Bronchial epithelial cell (primary cell): ENCODE measurements at places on chromosomes 12 and 14.

- no peak for DNase-seq
Measured at GRCh38 chr14:31208546-31209424, 1.2 kb upstream of the HECTD1 start.

DNA sequence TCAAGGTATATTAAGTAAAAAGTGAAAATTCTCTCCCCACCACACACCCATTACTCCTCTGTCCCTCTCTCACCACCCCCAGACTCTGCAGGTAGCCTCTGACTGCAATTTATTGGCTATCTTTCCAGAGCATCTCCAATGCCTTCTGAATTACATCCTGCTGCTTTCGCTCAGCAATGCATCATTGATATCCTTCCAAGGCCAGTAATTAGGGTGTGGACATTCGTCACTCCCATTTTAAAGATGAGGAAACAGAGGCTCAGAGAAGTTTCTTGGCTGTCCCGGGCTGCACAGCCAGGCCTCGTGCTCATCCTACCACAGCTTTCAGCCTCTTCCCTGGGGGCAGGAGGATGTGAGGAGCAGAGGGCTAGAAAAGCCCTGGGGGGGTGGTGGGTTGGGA, 23.6 kb upstream of the PGF start:
- no peak for DNase-seq

GRCh38 chr12:122155705-122156104, 18.3 kb downstream of the IL31 start:
- no peak for DNase-seq

- DNase-seq, result no peak
Measured at GRCh38 chr12:3605692-3606091, 114.7 kb downstream of the PRMT8 start.

DNA sequence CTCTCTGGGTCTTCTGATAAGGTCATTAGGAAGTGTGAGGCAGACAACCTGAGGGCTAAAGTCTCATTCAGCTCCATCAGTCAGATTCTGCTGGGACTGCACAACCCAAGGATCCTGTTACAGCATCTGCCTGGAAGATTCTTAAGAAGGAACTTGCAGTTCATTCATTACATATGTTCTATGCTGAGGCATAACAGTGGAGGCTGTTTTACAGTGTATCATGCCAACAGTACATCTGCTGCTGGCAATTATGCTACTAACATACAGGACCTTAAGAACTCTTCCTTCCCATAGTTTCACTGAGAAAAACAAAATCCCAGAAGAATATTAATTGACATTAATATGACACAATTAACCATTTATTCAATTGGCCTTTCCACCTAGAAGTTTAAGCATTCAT, 968.6 kb downstream of the DIO2 start:
- DNase-seq, result no peak

DNA sequence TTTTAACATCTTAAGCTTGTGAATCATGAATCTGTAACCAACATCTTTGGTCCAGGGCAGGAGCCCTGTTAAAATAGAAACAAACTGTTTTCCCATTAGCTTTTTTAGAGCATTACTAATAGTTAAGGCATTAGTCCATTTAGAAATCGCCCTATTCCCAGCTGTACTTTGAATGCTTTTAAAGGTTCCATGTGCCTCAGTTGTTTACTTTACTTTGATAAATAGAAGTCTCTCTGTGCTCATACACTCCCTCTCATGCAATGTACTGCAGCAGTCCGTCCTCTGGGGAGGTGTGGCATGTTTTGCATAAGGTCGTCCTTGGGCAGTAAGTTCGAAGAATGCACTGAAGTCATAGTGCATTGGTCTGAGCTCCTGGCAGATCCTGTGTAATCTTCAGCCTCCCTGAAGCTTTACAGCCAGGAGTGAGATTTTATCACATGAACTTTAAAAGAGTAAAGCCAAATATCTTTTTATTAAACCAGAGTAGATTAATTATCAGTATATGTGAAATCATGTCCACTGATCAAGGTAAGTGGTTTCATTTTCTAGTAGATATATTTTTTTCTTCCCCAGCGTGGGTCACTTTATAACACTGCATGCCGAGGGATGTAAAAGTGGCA, 134.7 kb downstream of the FGD4 start:
- DNase-seq, result peak; percentile 79

DNA sequence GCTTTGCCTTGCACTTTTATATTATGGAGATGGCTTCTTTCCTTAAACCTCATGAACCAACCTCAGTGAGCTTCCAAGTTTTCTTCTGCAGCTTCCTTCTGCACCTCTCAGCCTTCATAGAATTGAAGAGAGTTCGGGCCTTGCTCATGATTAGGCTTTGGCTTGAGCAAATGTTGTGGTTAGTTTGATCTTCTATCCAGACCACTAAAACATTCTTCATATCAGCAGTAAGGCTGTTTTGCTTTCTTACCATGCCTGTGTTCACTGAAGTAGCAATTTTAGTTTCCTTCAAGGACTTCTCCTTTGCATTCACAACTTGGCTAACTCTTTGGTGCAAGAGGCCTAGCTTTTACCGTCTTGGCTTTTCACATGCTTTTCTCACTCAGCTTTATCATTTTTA, 125.4 kb downstream of the SNAPC1 start:
- DNase-seq, result no peak

DNA sequence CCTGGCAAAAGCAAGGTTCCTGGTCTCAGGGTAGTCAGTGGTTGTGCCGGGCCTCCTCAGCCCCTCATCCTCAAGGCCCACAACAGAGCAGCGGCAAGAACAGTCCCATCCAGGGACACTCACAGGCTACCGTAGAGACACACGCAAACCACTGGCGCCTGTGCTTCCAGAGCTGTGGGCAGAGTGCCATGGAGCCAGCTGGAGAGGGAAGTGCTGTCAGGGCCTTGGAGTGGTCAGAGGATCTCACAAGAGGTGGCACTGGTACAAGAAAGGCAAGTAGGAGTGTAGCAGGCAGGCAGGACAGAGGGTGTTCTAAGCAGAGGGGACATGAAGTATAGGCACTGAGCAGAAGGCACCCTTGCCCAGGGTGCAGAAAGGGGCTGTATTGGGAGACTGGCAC, 34.6 kb downstream of the ANKRD9 start:
- DNase-seq, result no peak

DNA sequence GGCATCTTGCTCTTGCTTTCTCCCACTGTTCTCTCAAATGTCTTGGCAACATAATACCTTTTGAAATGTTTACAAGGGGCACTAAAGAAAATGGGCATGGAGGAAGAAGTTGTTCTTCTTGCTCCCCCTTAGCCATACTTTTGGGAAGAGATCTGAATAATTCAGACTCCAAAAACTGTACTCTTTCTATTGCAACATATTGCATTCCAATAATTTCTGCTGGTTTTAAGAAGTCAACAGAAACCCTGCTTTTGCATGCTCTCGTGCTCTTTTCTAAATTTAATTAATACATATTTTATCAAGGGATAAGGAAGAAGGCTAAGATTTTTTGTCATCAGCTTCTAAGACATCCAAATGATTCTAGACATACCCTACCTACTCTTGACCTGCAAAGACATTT, 409.9 kb upstream of the SOX5 start:
- no peak for DNase-seq

- DNase-seq, result peak; percentile 75
Measured at GRCh38 chr14:63051301-63051700, 6.0 kb upstream of the KCNH5 start.

GRCh38 chr14:45785240-45785639, 532.2 kb upstream of the MIS18BP1 start:
- peak; percentile 97 for DNase-seq

DNA sequence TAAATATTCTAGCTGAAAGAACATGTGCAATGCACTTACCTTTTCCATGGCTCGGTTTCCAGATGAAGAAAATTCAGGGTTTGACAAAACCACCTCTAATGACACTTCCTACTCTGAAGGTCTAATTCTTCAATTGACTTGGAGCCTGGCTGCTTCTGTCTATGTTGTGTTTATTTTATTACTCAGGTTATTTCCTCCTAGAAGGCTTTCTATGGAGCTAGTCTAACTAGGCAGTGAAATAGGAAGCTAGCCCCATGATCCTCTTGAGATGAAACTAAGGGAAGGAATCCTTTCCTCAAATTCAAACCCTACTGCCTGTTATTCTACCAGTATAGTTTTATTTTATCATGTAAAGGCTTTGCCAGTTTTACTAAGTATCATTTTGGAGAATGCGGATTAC, 20.9 kb upstream of the IFNG-AS1 start:
- peak; percentile 20 for DNase-seq

GRCh38 chr12:55681142-55682077, 26.3 kb downstream of the ITGA7 start:
- peak; percentile 57 for DNase-seq

- peak; percentile 80 for DNase-seq
Measured at GRCh38 chr12:38921025-38921677, 15.8 kb upstream of the CPNE8 start.

DNA sequence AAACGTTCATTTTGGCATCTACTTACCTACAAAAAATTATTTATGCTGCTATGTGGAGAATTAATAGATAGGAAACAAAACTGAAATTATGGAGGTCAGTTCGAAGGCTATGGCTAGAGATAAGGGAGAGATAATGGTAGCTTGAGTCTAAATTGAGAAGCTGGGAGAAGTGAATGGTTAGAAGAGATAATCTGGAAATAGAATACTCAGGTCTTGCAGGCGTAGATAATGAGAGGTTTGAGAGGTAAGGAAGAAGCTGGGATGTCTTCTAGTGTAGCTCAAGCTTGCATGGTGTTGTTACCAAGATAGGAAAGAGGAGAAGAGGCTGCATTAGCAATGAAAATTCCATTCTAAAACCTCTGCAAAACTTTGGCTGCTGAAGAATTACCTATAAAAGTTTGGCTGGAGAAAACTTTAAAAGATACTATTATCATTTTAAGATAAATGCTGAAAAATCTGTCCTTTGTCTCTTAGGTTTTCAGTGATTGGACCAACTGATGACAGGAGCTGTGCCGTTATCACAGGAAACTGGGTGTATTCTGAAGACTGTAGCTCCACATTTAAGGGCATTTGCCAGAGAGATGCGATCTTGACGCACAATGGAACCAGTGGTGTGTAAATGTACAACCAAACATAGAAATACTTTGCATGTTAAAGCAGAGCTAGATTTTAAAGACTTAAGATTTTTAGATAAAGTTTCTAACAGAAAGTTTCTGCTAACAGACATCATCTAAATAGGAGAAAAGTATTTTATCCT, 14.1 kb downstream of the KLRF2 start:
- no peak for DNase-seq

- peak; percentile 63 for DNase-seq
Measured at GRCh38 chr14:92316937-92317336, 6.0 kb upstream of the SLC24A4 start.

DNA sequence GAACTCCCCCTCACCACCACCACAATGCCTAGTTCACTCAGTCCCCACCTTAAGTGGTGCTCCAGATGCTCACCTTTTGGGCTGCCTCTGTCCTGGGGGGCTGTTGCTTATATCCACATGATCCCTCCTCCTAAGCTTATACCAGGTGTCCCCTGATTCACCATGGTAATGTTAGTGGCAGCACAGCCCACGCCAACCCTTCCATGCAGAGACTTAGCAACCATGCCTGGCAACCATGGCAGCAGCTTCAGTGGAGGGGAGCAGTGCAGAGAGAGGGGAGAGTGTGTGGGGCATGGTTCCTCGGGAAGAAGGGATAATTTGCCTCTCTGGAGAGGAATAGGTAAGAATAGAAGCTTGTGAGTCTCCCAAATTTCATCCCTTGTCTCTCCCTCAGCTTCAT, 1.2 kb upstream of the DDN start:
- no peak for DNase-seq

GRCh38 chr12:113405694-113406093, 2.0 kb upstream of the SDS start:
- no peak for DNase-seq

DNA sequence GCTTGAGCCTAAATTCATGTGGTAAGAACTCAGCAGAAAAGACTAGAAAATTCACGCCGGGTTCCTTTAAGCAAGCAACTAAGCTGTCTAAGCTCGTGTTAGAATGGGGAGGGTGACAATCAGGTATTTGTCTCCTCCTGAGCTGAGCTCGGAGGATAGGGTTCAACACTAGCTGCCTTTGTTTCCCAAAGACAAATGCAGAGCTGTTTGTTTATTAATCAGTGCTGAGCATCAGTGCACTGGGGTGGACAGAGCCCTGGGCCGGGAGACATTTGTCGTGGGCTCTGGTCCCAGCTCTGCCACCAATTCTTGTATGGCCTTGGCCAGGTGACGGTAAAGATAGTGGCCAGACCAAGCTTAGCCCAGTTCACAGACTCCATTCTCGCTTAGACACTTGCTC, 43.7 kb downstream of the DEGS2 start:
- DNase-seq, result no peak

DNA sequence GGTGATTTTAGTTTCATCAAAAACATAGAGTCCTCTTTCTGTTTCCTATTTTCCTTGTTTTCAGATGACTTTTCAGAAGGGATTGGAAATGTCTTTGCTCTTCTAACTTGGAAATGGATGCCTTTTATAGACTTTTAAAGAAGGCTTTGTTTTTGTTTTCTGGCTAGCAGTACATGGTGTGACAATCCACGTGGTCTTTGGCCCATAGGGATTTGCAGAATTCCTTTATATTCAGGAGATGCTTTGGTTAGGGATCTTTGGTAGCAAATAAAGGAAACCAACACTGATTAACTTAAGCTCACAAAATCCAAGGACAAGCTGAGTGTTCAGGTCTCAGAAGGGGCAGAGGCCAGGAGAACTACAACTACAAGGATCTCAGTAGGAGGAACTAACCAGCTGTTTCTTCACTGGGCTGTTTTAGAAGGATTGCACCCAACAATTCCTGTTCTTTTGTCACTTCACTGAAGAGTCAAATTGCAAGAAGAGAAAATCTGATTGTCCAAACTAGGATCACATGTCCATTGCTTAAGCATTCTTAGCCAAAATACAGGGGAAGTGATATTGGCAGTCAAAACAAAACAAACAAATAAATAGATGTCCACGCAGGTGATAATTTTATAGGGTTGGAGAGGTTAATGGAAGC, 58.6 kb upstream of the MANSC4 start:
- DNase-seq, result no peak

GRCh38 chr12:56084958-56085543, 5.1 kb downstream of the ERBB3 start:
- DNase-seq, result peak; percentile 18

GRCh38 chr12:128019996-128020544, 246.9 kb upstream of the TMEM132C start:
- DNase-seq, result no peak

DNA sequence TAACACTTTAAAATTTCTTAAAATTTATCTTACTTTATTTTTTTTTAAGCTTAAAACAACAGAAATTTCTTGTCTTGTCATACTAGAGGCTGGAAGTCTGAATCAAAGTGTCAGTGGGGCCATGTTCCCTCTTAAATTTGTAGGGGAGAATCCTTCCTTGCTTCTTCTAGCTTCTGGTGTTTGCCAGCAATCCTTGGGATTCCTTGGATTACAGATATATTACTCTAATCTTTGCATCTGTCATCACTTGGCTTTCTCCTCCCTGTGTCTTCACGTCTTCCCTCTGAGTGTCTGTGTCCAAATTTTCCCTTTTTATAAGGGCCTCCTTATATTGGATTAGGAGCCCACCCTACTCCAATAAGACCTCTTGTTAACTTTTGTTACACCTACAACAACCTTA, 135.6 kb upstream of the PTPRB start:
- DNase-seq, result no peak
